ENCODE measurements at places on chromosomes 3 and 15.

GRCh38 chr15:100353449-100353848 lies 11.7 kb upstream of the ADAMTS17 start:
- no peak for DNase-seq

DNA sequence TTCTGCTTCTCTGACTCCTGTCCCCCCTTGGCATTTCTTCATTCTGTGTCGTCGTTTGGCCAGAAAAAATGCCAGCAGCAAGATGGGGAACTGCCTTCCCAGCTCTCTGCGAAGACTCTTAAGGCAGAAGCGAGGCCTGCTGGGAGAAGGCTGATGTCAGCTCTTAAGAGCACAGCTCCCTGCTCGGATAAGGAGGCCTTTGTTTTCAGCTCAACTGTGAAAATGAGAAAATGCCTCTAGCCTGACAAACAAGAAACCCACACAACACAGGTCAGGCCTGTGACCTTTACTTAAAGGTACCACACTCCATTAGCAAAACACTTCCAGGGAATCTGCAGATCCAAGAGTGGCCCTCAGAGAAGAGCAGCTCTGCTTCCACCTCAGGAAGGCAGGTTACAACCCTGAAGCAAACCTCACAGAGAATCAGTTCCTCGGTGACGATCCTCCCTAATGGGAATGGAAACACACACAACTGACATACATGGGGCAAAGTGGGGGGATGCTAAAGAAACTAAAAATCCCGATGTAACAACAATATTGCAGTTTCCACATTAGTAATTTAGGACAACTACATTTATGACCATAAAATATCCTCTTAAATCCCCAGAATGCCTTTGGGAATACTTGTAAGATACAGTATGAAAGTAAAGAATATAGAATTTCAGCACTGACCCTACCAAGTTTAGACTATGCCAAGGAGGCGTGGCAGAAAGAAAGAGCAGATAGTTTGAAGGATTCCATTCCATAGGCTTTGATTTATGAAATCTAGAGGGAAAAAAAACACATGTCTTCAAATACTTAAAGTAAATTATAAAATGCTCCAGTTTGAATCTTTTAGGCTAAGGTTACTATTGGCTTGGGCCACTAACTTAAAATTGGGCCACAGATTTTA lies 52.1 kb downstream of the VGLL4 start:
- peak; percentile 98 for DNase-seq

- peak; percentile 86 for DNase-seq
Measured at GRCh38 chr3:47034868-47035489, 55.5 kb downstream of the NBEAL2 start.

DNA sequence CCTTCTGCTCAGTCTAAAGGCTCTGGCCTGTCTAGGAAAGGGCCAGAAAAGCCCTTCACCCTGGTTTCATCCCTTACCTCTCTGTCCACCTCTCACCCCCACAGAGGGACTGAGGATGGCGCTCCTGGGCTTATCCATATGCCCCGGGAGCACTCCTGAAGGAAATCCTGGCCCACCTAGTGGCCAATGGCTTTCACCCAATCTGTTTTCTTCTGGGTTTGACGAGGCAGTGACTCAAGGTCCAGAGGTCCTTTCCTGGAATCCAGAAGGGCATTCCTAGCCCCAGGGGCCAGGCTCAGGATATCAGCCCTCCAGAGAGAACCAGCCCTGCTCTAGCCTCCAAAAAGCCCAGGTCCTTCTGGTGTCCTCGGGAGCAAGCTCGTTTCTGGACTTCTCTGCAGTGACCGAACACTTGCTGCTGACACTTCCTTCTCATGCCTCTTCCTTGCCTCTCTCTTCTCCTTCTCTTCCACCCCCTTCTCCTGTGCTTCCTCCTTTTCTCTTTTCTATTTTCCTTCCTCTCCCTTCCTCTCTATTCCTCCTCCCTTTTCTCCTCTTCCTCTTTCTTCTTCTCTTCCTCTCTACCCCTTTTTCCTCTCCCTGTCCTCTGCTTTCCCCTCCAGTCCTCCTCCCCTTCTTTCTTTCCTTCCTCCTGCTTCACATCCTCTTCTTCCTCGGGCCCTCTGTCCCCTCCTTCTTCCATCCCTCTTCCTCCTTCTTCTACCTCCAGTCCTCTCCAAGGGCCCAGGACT lies 59.6 kb downstream of the RHCG start:
- DNase-seq: peak; percentile 78

GRCh38 chr3:107525644-107526305 lies 3.0 kb downstream of the BBX start:
- DNase-seq: peak; percentile 66

- peak; percentile 79 for DNase-seq
Measured at GRCh38 chr15:70853318-70853972, 512 bp downstream of the LARP6 start.

GRCh38 chr15:57665939-57666338 lies 40.6 kb upstream of the POLR2M start:
- no peak for DNase-seq

- no peak for DNase-seq
Measured at GRCh38 chr3:78154521-78155186, 1114.8 kb downstream of the ROBO2 start.

GRCh38 chr15:64305261-64305660 lies 50.7 kb downstream of the CSNK1G1 start:
- DNase-seq: no peak

DNA sequence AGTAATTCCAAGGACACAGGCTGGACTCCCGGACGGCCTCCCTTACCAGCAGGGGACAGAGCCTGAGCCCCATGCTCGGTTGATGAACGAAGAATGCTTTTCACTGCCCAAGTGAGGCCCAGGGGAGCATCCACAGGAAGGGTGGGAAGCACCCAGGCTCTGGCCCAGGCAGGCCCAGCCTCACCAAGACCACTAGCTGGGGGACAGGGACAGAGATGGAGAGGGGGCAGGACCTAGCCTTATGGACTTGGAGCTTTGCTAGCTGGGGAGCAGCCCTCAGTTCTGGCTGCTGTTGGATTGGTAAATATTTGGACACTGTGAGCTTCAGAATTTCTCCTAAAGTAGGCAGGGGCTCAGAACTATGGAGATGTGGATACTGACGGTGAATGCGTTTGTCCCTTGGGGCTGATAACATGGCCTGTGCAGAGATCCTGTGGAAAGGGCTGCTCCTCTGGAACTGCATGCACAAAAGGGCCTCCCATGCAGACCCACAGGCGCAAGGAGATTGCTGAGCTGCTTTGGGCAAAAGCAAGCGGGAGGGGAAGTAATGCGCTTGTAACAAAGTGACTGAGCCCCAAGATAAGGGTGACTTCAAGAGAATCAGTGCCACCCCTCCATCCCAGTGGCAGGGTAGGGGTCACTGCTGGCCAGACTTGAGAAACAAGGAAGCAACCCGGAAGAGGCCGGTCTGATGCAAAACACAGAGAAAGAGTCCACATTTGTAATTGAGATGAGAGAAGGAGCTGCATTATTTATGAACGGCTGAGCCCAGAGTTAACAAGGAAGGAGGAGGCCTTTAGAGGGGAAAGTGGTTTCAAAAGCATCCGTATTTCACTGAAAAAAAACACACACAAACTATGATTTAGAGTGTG lies 70.1 kb upstream of the MEF2A start:
- no peak for DNase-seq

GRCh38 chr15:42011074-42011473 lies 9.8 kb downstream of the PLA2G4E start:
- DNase-seq: no peak

GRCh38 chr15:50881121-50882048 lies 27.1 kb upstream of the AP4E1 start:
- no peak for DNase-seq

DNA sequence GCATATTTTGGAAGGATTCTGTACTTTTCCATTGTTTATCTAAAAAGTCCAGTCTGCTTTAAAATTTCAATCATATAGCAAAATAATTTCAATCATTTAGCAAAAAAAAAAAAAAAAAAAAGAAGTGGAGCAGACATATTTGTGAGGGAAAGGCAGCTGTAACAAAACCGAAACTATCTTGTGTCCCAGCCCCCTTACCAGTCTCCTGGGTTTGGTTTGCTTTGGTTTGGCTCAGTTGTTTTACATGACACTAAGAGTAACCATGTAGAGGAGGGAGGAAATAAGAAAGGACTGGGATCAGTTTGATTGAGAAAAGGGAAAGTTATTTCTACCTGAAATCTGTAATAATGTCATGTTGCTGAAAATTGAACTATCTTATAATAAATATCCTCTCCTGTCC lies 158.8 kb upstream of the GADL1 start:
- DNase-seq: no peak

DNA sequence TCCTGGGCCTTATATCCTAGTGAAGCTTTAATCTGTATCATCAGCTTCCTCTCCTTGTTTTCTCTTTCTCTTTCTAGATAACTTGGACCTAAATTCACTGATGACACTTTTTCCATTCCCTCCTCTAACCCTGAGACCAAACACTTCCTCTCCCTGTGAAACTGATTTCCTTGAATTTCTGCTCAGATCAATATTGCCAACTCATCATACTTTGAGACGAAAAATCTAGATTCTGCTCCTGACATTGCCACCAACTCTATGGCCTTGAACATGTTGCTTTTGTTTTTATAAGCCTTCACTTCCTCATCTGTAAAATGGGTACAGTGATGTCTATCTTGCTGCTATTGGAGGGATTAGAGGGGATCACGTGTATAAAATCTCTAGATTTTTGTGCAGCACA lies 42.7 kb upstream of the RASGRF1 start:
- no peak for DNase-seq

DNA sequence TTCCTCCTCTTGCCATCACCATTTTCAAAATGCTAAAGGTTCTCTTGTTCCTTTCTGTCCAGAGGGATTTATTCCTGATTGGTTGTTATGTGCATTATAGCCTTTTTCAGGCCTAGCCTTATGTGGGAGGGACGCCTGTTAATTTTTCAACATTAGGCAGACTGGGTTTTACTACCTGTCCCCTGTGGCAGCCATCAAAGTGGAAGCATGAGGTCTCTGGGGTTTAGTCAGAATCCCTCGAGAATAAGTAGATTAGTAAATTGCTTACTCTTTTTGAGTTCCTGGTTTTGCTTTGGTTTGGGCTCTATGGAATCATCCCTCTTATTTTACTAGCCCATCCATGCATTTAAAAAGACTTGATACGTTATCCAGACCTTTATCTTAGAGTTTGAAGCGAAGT lies 32.4 kb downstream of the PAK2 start:
- no peak for DNase-seq

DNA sequence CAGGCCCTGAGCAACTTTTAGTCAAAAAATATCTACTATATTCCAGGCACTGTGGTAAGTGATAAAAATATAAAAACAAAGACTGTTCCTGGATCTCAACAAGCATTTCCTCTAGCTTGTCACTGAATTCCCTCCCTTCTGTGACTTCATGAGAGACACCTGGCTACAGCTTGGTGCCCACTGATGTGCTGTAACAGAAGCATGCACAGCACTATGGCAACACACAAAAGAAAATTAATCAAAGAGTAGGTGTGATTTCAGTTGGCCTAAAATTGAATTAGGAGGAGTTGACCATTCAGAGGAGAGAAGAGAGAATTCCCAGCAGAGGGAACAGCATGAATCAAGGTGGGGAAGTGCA lies 158.9 kb upstream of the LPP start:
- DNase-seq: no peak

GRCh38 chr3:192947421-192947820 lies 29.8 kb upstream of the MB21D2 start:
- DNase-seq: no peak

GRCh38 chr3:11995120-11995519 lies 9.1 kb upstream of the SYN2 start:
- DNase-seq: peak; percentile 93

DNA sequence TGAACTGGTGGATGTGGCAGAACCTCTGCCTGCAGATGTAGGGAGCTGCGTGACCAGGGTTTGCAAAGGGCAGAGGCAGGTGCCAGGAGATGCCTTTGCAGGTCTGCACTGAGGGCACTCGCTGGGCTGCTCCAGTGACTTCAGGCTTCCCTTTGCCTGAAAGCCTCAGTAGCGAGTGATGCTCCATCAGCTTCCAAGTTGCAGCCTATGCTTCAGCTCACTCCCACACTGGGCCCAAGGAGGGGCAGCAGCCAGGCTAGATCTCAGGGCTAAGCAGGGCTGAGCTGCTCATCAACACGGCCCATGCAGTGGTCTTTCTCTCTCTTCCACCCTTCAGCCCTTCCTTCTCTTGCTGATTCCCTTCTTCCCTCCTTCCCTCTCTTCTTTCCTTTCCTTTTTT lies 78.3 kb upstream of the RGMA start:
- no peak for DNase-seq

GRCh38 chr3:42189001-42189460 lies 77.0 kb downstream of the CCK start:
- DNase-seq: no peak

DNA sequence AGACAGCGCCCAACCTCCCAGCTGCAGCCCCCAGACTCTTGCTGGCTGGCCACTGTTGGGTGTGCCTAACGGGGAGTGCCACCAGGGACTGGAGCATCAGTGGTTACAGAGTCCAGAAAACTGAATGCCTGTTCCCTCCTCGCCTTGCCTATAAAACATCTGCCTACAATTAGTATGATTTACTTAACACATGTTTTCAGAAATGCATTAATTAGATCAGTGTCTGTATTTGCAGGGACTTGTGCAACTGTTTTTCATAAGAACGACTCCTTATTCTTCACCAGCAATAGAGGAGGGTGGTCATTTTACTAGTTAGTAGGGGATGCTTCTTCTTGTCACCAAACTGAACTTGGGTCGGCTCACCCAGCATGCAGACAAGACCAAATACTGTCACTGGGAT lies 248.7 kb downstream of the GABRG3 start:
- DNase-seq: no peak

GRCh38 chr15:46222826-46223225 lies 588.0 kb downstream of the SQOR start:
- DNase-seq: no peak

DNA sequence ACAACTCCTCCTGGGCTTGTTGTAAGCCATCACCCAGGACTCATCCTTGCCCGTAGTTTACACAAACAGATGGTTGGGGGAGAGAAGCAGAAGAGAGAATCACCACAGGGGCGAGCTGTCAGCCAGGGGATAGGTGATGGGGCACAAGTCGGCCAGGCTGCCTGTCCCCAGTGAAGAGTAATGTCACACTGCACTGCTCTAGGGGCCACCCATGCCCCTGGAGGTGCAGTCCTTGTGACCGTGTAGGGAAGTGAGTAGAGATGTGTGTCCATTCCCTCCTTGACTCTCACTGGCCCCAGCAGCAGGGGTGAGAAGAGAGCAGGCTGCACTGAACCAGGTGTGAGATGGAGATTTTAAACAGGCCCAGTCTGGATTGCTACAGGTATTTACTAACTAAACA lies 17.1 kb upstream of the PRSS50 start:
- no peak for DNase-seq

GRCh38 chr3:42662037-42662812 lies 8.7 kb downstream of the ZBTB47 start:
- DNase-seq: peak; percentile 44

GRCh38 chr15:58980351-58980939 lies 7.0 kb upstream of the RNF111 start:
- DNase-seq: no peak

GRCh38 chr3:63067999-63068645 lies 192.9 kb upstream of the CADPS start:
- peak; percentile 61 for DNase-seq

Measured in islet precursor cell (in vitro differentiated cells).